ENCODE measurements at places on chromosomes 5 and 9.

- DNase-seq = no peak
These were observed 333.7 kb downstream of the ENC1 start for GRCh38 chr5:74306845-74307244.

DNA sequence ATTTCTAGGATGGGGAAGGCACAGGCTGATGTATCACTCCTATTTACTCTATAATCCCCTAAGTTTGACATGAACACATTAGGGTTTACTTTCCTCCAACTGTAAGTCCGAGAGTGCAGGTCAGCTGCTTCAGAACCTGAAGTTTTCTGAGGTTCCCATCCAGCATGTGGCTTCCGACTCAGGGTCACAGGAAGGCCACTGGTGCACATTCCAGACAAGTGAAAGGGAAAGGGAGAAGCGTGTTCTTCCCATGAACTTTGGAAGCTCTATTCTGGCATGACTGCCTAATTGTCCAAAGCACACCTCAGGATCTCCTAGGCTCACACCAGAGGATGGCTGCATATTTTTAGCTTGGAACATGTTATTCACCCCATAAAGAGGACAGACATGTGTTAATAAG, 602.6 kb downstream of the SEMA5A start:
- no peak for DNase-seq

- no peak for DNase-seq
These were observed 86.3 kb upstream of the SLC12A2 start for GRCh38 chr5:127997201-127997704.

DNA sequence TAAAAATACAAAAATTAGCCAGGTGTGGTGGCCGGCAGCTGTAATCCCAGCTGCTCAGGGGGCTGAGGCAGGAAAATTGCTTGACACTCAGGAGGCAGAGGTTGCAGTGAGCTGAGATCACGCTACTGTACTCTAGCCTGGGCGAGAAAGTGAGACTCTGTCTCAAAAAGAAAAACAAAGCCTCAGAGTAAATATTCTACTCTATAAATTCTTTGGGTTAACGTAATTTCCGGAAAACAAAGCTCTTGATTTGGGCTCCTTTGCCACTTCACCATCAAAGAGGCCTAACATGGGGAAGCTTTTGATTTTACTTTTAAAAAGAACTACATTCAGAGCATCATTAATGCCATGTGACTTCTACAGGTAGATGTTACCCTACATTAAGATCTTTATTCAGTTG, 103.1 kb downstream of the SERINC5 start:
- peak; percentile 41 for DNase-seq

- no peak for DNase-seq
These were observed 250.0 kb downstream of the NR3C1 start for GRCh38 chr5:143153332-143154119.

DNA sequence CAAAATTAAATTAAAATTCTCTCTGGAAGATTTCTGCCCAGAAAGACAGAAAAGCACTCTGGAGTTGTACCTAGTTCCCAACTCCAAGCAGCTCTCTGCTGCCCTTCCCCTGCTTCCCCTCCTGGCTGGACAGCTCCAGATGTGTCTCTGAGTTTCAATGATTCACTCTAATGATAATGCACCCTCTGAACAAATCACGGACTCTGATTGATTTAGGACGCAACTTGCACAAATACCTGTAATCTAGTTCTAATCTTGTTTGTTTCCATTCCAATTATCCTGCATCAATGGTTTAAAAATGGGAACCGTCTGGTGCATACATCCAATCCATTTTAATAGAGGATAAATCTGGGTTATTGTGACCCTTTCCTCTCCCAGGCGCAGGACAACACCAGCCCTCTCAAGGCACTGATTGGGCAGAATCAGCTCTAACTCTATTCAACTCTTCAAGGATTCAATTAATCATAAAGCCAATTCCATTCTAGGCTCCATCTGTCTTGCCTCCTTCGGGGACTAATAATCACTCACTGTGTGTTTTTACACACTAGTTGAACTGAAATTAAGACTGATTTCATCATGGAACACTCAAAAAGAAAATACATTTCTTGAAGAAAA, 111.2 kb upstream of the LRRTM2 start:
- no peak for DNase-seq

GRCh38 chr9:136784997-136785361, 6.2 kb upstream of the TMEM141 start:
- DNase-seq = no peak

GRCh38 chr5:19018822-19019221, 969.2 kb downstream of the CDH18 start:
- DNase-seq = no peak

GRCh38 chr5:52598968-52599367, 188.7 kb upstream of the ITGA1 start:
- no peak for DNase-seq

- no peak for DNase-seq
These were observed 147.5 kb downstream of the LURAP1L start for GRCh38 chr9:12922224-12922866.

GRCh38 chr9:33291031-33291397, 698 bp downstream of the NFX1 start:
- DNase-seq = no peak

- DNase-seq = no peak
These were observed 156.7 kb downstream of the EBF1 start for GRCh38 chr5:158943057-158943456.

DNA sequence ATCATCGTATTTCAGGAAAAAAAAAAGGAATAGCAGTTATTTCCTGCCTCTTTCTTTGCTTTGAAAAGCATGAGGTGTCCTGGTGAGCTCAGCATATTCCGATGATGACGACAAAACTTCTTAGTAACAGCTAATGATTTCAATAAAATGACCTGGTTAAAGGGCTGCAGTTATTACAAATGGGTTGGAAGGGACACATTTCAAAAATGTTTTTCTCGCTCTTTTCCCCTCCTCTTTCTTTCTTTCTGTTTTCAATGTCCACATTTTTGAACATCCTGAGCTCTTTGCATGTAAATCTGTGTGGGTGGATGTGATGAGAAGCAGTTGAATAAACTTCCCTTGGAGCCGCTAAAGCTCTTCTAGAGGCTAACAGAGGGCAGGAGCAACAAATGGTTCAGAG, 186.8 kb upstream of the SLC27A6 start:
- DNase-seq = no peak

GRCh38 chr5:78594610-78595457, 53.7 kb downstream of the LHFPL2 start:
- no peak for DNase-seq

DNA sequence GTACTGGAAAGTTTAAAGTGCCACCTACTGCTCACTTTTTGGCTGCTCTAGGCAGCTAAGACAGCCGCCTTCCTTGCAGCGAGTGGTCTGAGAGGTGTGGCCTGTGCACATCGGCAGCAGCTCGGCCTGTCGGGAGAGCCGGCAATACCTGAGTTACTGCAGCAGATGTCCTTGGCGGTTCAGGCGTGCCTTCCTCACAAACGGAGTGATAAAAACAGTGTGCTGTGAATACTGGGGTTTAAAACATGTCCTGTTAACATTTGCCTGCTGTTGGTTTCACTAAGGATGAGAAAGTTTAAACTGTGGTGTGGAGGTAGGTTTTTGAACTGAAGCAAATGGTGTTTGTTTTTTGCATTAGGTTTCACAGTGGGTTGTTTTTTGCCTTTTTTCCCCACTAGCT, 12.9 kb downstream of the TRAF2 start:
- DNase-seq = no peak

GRCh38 chr5:168793841-168794837, 215.0 kb upstream of the PANK3 start:
- no peak for DNase-seq

DNA sequence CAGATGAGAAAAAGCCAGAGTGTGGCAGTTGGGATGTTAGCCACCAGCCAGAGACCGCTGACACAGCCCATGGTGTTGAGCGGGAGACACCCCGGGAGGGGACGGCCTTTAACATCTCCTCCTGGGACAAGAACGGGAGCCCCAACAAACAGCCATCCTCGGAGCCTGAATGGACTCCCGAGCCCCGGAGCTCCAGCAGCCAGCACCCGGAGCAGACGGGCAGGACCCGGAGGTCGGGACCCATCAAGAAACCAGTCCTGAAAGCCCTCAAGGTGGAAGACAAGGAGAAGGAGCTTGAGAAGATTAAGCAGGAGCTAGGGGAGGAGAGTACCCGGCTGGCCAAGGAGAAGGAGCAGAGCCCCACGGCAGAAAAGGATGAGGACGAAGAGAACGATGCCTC, 28.0 kb upstream of the POMT1 start:
- no peak for DNase-seq

DNA sequence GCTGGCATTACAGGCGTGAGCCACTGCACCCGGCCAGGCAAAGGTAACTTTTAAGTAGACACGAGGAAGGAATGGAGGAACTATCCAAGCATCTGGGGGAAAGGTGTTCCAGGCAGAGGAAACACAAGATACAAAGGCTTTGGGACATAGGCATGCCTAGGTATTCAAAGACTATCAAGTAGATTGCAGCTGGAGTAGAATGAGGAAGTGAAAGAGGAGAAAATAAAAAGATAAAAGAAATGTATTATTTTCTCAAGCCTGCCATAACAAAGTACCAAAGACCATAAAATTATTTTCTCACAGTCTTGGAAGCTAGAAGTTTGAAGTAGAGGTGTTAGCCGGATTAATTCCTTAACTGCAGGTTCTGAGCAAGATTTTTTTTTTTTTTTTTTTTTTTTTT, 39.9 kb upstream of the GRIN3A start:
- DNase-seq = no peak

- DNase-seq = no peak
These were observed 152.9 kb downstream of the GABBR2 start for GRCh38 chr9:98555651-98556465.

DNA sequence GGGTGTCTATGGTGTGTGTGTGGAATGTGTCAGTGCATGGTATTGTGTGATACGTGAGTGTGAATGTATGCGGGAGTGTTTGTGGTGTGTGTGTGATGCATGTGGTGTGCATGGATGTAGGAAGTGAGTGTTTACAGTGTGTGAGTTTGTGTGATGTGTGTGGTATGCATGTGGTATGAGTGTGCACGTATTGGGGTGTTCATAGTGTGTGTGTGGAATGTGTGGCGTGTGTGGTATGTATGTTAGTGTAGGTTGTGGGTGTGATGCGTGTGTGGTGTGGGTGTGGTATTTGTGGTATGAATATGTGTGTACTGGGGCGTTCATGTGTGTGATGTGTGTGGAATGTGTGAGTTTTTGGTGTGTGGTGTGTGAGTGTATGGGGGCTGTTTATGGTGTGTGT, 40.1 kb upstream of the BICD2 start:
- no peak for DNase-seq
